ENCODE measurements at places on chromosomes 6 and 20.
A peak's percentile ranks its signal among the peaks of the same experiment; 100 is the strongest.

DNA sequence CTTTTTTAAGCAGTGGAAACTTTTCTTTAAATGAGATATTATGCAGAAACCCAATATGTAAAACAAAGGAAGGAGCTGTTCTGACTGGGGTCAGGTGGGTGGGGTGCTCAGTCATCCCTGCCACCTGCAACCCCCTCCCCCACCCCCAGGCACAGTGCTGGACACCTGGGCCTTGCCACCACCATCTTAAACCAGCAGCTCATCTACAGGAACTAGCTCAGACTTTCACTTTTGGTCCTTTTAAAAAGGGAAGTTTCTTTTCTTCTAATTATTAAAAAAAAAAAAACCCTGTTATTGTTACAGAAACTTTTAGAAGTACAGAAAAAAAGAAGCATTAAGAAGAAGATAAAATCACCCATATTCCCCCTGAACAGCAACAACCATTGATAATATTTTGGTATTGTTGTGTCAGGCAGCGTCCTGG lies 37.1 kb downstream of the PPP1R16B start:
- no peak for DNase-seq

DNA sequence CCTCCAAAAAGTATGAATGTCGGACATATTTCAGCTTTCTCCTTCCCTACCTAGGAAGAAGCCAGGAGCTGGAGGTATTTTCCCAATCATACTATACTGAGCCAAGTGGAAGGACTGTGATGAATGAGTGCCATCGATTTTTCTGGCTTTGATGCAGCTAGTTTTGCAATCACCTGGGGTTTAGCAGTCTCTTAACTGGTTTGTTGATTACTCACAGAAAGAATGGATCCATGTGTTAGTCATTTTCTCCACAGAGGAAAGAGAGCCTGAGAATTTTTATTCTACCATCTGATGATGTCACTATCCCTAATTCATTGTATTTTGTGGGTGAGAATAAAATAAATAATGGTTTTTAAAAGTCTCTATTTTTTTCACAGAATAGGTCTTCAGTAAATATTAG lies 282.9 kb upstream of the RNF217 start:
- DNase-seq: no peak

- DNase-seq: no peak
Observed at GRCh38 chr6:141906569-141907080, 226.1 kb upstream of the GJE1 start.

GRCh38 chr20:10111139-10111958 lies 76.6 kb downstream of the ANKEF1 start:
- DNase-seq: no peak

DNA sequence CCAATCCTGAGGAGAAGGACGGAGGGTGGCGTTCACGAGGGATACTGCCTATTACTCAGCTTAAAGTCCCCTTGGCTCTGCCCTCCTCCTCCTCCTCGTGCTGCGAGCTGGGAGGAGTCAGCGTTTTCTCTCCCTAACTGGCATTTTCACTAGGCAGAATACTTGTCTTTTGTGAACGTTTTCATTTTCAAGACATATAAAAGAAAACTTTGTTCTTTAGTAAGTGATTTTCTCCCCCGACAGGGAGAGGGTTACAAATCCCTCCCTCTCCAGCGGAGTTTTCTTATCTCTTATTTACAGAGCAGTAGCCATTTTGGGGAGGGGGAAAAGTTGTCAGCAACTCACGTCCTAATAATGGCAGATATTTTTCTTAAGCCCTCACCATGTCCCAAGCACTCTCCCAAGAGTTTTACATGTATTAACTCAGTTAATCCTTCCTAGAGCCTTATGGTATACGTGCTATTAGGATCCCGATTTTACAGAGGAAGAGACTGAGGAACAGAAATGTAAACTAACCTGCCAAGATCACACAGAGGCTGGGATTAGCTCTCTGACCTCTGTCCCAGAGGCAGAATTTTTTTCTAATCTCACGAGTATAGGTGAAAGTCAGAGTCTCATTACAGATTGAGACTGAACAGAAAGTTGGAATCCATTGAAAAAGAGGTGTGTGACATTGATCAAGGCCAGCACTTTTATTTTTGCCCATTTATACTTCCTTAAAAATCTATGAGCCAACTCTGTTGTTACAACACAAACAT lies 30.0 kb upstream of the ZNF217 start:
- no peak for DNase-seq

GRCh38 chr6:125363824-125364165 lies 62.0 kb upstream of the HDDC2 start:
- DNase-seq: no peak

DNA sequence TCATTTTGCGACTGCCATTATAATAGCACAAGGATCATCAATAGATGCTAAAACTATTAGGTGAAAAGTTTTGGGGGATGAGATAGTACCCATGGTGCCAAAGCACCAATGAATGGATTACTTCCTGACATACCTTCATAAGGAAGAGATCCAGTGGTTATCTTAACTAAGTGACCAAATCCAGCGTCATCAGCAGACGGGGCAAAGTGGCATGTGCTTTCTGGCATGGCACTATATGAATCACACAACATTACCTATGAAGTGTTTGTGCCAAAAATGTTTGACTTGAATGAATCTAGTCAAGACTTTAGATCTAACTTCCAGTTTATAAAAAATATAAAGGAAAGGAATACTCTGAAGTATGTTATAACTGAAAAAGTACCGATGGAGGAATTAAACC lies 10.8 kb downstream of the TRIM26 start:
- no peak for DNase-seq

DNA sequence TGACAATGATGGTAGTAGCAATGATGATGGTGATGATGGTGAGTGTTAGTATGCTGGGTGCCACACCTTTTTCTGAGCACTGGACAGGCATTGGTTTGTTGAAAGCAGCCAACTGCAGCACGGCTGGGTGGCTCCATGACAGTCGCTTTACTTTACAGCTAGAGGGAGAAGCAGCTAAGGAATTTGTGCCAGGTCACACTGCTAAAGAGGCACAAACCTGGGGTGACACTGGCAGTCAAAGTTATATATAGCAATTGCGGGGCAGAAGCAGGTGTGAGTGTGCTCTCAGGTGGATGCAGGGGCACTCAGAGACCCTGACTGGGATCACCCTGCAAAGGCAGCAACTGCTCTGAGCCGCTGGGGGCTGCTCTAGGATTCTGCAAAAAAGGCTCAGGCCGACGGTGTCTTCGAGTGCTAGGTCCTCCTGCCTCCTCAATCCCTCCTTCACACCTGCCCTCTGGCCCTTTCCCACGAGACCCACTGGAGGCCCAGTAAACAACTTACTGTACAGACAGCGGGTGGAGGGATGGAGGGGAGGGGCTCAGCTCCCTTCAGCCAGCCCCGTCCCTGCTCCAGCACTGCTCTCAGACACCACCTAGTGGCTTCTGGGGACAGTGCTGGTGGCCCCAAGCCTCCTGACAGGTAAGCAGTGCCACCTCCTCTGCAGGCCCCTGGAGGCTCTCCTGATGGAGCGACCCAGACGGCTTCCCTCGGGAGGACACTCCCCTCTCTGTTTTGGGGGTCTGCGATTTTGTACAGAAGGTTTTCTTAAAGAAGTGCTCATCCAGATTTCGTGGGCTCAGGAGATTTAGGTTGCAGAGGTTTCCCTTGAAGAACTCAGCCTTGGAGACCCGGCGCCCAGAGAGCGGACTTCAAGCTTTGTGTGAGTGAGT lies 4.4 kb upstream of the RPS21 start:
- peak; percentile 58 for DNase-seq

DNA sequence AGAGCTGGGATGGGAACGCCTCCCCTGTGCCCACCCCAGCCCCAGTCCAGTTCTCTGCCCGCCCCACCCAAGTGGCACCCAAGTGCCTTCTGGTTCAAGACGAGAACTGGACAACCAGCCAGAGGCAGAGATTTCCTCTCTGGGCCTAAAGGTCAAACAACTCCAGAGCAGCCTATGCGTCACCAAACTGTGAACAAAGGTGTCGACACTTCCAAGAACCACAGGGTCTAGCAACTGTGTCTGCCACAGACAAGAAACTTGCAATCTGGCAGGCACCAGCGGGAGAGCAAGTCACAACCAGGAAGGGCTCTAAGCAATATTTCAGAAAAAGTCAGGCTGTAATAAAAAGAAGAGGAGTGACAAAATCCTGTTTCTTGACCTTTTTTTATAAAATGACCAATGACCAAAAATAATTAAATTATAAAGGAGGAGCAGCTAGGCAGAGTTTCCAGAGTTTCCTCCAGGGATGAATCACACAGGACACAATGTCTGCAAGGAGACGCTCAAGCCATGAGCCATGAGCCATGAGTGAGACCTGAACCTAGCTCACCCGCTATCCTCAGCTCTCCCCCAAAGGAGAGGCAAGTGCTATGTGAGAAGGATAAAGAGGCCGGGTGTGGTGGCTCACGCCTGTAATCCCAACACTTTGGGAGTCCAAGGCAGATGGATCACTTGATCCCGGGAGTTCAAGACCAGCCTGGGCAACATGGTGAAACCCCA lies 11.1 kb downstream of the EDEM2 start:
- DNase-seq: no peak

GRCh38 chr6:10556589-10556988 lies 35.4 kb downstream of the GCNT2 start:
- DNase-seq: no peak

DNA sequence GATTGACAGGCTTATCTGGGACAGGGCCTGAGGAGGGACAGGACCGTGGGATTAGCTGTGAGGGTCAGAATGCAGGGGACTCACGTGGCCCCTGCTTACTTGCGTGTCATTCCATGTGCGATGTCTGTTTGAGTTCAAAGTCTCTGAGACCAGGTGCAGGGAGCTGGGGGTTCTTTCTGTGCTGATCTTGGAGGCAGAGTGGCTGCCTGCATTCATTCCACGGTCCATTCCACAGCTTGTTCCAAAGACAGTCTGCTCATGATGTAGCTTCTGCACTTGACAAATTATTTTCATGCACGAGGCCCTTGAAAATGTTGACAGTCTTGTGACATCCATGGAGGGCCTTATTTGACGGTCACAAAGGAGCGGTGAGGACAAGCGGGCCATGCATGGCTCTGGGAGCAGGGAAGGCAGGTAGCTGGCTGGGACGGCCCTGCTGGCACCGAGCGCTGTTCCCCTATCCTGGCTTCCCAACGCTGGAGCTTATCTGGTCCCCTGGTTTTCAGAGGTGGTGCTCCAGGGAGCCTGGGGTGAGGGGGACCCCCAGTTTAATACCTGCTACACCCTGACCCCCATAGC lies 156.3 kb upstream of the RNF24 start:
- DNase-seq: no peak

- no peak for DNase-seq
Observed at GRCh38 chr6:63887002-63887751, 251.6 kb downstream of the PHF3 start.
